ENCODE measurements at places on chromosomes 2 and 18.

DNA sequence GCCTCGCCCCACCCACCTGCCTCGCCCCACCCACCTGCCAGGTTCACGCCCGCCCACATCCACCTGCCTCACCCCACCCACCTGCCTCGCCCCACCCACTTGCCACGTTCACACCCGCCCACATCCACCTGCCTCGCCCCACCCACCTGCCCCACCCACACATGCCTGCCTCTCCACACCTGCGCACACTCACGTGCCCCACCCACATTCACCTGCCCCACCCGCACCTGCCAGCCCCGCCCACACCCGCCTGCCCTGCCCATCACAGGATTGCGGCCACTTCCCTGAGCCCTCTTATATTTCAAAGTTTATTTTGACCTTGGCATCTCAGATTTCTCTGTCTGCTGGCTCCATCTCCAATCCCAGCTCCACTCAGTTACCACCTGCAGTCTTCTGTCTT lies 217.5 kb upstream of the SOX11 start:
- DNase-seq: no peak

DNA sequence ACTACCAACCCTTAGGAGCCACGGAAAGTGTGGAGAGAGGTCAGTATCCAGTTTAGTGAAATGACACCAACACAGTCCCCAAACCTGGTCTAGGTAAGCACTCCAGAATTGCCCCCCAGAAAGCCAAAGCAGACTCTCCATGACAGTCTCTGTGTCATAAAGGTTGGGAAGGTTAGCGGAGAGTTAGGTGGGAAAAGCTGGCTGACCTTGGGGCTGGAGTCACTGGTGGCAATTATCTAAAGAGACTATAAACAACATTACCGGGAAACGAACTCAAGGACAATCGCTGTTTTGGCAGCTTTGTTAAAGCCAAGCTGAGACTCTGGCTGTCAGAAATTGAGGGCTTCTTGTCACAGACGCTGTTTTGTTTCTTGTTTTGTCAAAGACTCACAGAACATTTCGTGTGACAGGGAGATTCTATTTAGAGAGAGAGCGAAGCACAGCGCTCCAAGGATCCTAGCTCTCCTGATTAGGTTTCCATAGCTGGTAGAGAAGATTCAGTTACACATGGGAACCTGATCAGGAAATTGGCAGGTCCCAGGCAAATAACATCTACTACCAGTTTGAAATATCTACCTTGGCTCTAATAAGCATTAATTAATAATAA lies 111.3 kb downstream of the LNPK start:
- no peak for DNase-seq

DNA sequence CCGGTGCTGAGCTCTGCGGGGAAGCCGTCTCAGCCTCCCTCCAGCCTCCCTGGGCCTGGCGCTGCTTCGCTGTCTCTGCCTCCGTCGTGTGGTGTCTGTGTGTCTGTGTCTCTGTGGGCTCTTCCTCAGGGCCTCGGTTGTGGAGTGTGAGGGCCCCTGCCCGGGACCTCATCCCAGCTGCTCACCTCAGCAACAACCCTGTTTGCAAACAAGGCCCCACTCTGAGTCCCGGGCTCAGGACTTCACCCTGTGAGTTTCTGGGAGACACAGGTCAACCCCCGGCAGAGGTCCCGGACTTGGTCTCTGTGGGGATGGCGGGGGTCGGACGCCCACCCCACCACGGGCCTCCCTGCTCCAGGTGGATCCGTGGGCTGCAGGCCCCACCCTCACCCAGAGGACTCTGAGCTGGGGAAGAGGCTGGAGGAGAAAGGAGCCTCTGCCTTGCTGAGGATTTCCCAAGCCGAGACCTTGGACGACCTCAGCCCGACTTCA lies 127.4 kb upstream of the CTDP1 start:
- no peak for DNase-seq

DNA sequence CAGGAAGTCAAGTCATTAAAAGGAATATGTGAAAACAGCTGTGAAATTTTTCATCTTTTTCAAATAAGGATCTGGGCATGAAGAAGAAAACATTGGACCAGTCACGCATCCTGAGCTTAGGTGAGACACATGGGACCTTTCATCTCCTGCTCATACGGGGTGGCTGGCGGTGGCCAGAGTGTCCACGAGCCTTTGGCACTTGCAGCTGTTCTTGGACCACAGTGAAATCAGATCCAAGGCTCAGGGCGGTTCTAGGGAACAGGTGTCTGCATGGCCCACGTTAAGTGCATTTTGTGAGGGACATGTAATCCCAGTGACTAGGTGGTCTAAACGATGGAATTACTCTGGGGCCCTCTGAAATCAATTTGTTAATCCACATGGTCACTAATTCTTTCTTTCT lies 212.7 kb upstream of the COPS8 start:
- no peak for DNase-seq

GRCh38 chr2:176291809-176292283 lies 22.6 kb downstream of the MTX2 start:
- DNase-seq: no peak
